ENCODE measurements at places on chromosomes 11 and 22. TPM values are rescaled to one million over a fixed set of nuclear protein-coding genes. Genes with fewer than 3 reads are reported as not detected.

The FAM227A gene
- total RNA-seq: 1.1 TPM

The OR51I1 gene
- total RNA-seq: not detected

The SCGB2A2 gene
- total RNA-seq: not detected

The API5 gene
- total RNA-seq: 50.3 TPM

The HEPACAM gene
- 0.83 TPM for total RNA-seq

The APOA5 gene
- total RNA-seq: not detected

The EHBP1L1 gene
- 85.3 TPM for total RNA-seq

The TOMT gene
- total RNA-seq: not detected

The KCNC1 gene
- not detected for total RNA-seq

The BRD1 gene
- 20.8 TPM for total RNA-seq

The MDK gene
- total RNA-seq: 26.4 TPM

The OTOG gene
- not detected for total RNA-seq

The NUP98 gene
- 58.8 TPM for total RNA-seq

The APOBEC3B gene
- total RNA-seq: not detected

The ROBO4 gene
- total RNA-seq: 21.6 TPM

The NRGN gene
- 2.2 TPM for total RNA-seq

The SEPTIN5 gene
- total RNA-seq: 287 TPM

The ACTN3 gene
- total RNA-seq: not detected

The BTG4 gene
- total RNA-seq: not detected

The CASP5 gene
- total RNA-seq: not detected

The CTR9 gene
- 17.0 TPM for total RNA-seq

The TMEM191C gene
- total RNA-seq: 1.3 TPM

The RAG1 gene
- 0.41 TPM for total RNA-seq

The MRGPRX4 gene
- total RNA-seq: not detected

The GLYAT gene
- not detected for total RNA-seq

The LDLRAD3 gene
- total RNA-seq: 7.0 TPM

The MMP12 gene
- total RNA-seq: not detected

The MS4A3 gene
- not detected for total RNA-seq

The LMO1 gene
- total RNA-seq: not detected

The SLC22A6 gene
- total RNA-seq: not detected

The PGA3 gene
- 0.55 TPM for total RNA-seq

The NAALAD2 gene
- 6.0 TPM for total RNA-seq

The HTR3B gene
- total RNA-seq: not detected

The CCDC73 gene
- total RNA-seq: not detected

The VWA5A gene
- total RNA-seq: 6.9 TPM

The BID gene
- 10.5 TPM for total RNA-seq

The ASCC2 gene
- 24.3 TPM for total RNA-seq

The KCNJ1 gene
- not detected for total RNA-seq

The MS4A1 gene
- not detected for total RNA-seq

The NRIP3 gene
- total RNA-seq: 2.0 TPM

The SERGEF gene
- total RNA-seq: 18.1 TPM

The TBX1 gene
- total RNA-seq: 0.24 TPM

The MUC5AC gene
- not detected for total RNA-seq

The CNGA4 gene
- total RNA-seq: not detected

The MS4A12 gene
- not detected for total RNA-seq

The OR10D3 gene
- total RNA-seq: not detected

The CHST1 gene
- 2.7 TPM for total RNA-seq

The CFAP300 gene
- total RNA-seq: 1.8 TPM

The SYT12 gene
- total RNA-seq: 0.59 TPM

The RAB3IL1 gene
- total RNA-seq: 16.8 TPM

The B3GAT3 gene
- 14.0 TPM for total RNA-seq

The TPP1 gene
- total RNA-seq: 83.1 TPM

The OR52N4 gene
- total RNA-seq: not detected

The DENND6B gene
- total RNA-seq: 1.0 TPM
